ENCODE measurements at places on chromosomes 1 and 21.
A peak's percentile ranks its signal among the peaks of the same experiment; 100 is the strongest.

GRCh38 chr21:35222541-35222941 lies 173.4 kb upstream of the RUNX1 start:
- no peak for DNase-seq

- no peak for DNase-seq
These were observed 3.6 kb downstream of the ERG start for GRCh38 chr21:38494703-38495102.

DNA sequence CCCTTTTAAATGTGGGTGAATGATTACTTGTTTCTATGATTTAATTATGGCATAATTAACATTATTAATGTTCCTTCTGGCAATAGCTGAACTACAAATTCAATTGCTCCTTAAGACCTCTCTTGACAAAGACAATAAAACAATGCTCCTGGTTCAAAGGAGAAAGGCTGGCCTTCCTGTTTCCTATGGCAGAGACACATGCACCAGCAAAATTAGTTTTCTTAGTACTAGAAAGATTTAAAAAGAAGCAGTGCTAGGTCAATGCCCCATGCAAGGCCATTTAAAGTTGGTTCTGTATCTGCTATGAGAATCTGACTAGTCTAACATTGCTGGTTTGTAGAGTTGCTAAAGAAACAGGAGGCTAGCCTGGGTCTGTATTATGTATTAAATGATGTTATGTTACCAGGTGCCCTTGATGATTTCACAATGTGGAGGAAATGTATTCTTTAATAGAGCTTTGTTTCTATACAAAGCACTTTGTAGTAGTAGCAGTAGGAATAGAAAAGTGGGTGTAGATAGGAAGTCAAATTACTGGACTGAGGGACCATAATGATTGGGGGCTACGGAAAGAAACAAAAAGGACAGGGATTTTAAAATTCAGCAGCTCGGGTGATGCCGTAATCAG lies 38.8 kb upstream of the CD34 start:
- DNase-seq = no peak

- DNase-seq = no peak
These were observed 621.0 kb upstream of the NCAM2 start for GRCh38 chr21:20377250-20377649.

GRCh38 chr1:153375511-153375910 lies at the start of gene S100A12:
TSS of gene S100A12 (minus strand) at chr1:153375621. CDS start at chr1:153374592, 1,029 bp downstream.
- DNase-seq = no peak

GRCh38 chr1:185338719-185339622 lies 21.9 kb upstream of the IVNS1ABP start:
- no peak for DNase-seq

DNA sequence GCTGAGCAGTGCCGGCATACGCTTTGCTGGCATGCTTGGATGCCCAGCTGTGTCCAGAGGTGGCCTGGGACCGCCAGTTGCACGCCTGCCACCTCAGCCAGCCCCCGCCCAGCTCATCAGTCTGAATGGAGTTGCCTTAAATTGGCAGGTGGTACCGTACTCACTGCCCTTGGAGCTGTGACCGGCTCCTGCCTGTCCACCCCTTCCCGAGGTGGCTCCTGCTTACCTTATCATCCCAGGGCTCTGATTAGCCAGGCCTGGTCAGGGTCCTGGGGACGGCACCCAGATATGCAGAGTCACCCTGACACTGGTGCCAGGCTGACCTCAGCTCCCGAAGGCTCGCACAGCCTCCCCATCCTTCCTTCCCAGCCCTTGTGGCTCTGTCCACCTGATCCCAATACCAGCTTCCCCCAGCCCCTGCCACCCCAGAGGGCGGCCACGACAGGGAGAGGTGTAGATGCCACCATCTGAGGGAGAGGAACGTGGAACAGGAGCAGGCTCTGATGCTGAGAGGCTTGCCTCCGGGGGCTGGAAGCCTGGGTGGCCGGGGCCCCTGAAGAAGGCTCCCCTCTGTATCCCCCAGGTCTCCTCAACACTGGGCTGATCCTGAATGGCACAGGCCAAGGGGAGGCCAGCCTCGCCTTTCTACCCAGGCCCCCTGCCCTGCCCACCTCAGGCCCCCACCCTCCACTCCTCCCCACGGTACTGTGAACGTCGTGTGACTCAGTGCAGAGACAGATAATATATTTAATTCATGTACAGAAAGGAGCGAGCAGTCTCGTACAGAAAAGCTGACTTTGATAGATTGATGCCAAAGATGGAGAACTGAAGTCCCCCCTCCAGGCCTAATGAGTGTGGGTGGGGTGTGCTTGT lies 27.8 kb downstream of the CDK18 start:
- DNase-seq = no peak

- no peak for DNase-seq
These were observed 15.3 kb downstream of the MAGI3 start for GRCh38 chr1:113405573-113405972.

DNA sequence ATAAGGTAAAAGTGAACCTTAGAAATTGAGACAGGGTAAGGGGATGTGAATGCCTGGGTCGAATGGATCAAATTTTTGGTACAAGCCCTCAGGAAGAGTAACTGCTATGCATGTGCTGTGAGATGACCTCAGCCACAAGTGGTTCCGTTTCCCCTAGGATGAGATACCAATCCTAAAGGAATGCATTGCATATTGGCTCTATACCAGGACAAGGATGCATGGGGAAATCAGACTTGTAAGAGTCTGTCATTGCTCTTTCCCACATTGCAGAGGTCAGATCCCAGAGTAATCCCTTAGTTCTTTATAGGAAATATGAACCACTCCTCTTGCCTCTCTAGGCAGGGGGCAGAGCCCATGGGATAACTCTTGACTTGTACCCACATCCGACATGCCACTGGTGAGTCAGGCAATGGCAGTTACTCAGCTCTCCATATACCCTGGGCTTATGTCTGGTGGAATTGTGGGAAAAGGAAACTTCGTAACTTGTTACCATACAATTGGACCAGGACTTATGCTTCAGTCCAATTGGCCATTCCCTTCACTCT lies 428.3 kb upstream of the ZRANB2 start:
- DNase-seq = no peak

- DNase-seq = no peak
These were observed 87.7 kb downstream of the INTS7 start for GRCh38 chr1:211947396-211948295.

DNA sequence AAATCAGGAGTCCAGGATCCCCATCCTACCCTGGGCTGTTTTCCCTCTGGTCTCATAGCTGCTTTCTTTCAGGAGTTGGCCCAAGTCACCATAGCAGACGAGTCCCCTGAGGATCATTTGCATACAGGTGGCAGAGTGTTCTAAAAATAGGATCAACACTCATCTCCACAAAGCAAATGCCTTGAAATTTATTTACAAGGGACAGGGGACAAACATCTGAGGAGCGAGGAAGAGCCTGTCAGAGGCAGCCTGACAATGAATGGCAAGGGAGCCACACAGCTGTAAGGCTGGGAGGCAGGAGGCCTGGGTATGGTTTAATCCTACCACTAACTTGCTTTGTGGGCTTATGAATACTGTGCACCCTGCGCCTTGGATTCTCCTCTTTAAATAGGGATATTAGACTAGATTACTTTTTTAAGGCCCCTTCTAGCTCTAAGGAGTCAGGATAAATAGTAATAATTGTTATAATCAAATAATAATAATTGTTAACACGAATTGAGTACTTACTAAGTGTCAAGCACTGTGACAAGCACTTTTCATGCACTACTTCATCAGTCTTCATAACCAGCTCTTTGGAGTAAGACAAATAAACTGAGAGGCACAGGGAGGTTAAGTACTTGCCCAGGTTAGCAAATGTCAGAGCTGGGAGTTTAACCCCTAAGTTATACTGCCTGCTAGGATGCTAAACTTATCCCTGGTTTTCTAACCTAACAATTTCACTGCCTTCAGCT lies 34.5 kb downstream of the RAB3B start:
- DNase-seq = no peak

DNA sequence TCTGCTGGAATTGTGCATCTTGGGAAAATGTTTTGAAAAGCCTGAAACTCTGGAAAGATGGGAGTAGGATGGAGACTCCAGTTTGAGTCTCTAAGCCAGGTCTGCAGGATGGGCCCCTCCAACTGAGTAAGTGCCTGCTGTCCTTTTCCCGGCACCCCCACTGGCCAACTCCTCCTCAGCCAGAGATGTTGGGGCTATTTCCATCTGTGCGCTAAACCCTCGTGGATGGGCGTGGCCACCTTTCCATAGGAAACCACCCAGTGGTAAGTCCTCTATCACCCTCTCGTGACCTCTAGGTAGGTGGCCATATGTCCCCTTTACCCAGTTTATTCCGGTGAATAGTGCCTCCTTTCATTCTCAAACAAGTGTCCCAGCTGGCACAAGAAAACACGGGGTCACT lies 250.9 kb downstream of the TOMM20 start:
- no peak for DNase-seq

DNA sequence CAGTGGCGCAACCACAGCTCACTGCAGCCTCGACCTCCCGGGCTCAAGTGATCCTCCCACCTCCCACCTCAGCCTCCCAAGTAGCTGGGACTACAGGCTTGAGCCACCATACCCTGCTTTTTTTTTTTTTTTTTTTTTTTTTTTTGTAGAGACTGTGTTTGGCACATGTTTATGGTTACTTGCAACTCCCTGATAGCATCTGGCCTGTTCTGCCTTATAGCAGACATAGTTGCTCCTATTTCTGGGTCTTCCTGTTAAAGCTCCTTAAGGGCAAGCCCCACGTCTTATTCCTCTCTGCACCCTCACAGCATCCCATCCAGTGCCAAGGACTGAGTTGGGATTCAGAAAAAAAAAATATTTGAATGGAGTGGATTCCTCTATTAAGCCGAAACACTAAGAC lies 17.1 kb upstream of the CNR2 start:
- no peak for DNase-seq

GRCh38 chr21:41318218-41318617 lies 1.6 kb downstream of the FAM3B start:
- no peak for DNase-seq

DNA sequence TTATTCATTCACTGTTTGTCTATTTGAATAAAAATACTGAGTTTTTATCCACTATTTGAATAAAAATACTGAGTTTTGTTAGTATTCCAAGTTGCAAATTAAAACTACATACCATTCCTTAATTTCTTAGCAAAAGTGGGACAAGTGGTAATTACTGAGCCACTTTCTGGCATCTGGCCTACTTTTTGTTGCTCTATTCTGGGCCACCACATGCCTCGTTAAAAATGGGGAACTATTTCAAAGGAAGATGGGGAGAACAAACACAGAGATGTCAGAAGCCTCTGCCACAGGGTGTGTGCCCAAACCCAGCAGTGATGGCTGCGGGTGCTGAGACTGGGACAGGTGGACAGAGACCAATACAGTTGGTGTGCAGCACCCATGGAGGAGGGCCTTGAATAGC lies 14.6 kb downstream of the PIGP start:
- DNase-seq = no peak

DNA sequence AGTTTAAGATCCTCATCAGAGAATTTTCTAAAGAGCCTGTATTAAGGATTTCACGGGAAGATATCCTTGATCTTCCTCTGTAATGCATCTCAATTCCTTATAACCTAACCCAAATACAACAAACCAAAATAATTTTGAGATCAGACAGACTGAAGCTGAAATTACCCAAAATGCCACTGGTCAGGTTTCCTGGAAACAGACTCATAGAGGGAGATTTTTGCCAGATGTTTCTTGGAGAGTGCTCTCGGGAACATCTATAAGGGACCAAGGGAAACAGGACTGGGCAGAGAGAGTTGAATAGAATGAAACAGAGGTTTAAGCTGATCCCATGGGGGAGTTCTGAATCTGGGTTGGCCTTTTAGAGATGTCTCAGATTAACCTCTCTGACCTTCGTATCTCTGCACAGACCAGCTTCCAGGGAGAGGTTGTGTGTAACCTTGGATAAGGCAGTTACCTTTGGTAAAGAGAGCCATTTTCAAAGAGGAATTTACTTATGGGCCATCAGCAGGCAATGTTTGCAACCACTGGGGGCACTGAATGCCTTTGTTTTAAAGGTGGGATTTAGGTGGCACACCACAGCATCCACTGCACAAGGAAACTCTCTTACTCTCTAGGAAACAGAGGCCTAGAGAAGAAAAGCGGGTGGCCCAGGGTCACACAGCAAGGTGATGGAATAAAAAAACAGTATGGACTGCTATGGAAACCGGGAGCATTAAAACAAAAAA lies 130.8 kb upstream of the SGIP1 start:
- no peak for DNase-seq

DNA sequence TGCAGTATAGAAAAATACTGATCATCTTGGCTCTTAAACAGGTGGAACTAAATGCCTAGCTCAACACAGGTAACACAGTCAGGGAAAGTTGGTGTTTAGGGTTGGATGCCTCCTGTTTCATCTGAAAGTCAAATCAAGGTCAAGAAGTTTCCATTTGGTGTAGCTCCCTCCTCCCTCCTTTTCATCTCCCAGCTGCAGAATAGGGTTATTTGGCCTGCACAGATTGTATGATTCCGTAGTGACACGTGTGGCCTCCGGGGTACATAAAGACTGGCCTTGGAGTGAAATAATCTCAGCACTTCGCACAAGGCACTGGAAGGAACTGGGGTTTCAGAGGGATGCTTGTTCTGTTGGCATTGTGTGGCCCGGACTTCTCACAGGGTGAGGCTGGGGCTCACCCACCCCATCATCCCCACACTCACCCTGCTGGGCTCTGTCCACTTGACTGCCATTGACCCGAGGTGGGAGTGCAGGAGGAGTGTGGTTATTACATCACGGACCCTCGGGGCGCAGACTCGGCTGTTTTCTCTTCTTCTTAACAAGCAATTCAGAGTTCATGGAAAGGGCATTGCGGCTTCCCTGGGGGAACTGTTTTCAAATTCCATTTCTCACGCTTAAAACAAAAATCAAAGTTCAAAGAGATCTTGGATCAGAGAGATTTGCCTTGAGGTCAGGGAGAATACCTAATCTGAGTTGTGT lies 18.4 kb downstream of the IGSF5 start:
- peak; percentile 32 for DNase-seq

- peak; percentile 12 for DNase-seq
These were observed 65.4 kb downstream of the SGIP1 start for GRCh38 chr1:66599346-66599745.

DNA sequence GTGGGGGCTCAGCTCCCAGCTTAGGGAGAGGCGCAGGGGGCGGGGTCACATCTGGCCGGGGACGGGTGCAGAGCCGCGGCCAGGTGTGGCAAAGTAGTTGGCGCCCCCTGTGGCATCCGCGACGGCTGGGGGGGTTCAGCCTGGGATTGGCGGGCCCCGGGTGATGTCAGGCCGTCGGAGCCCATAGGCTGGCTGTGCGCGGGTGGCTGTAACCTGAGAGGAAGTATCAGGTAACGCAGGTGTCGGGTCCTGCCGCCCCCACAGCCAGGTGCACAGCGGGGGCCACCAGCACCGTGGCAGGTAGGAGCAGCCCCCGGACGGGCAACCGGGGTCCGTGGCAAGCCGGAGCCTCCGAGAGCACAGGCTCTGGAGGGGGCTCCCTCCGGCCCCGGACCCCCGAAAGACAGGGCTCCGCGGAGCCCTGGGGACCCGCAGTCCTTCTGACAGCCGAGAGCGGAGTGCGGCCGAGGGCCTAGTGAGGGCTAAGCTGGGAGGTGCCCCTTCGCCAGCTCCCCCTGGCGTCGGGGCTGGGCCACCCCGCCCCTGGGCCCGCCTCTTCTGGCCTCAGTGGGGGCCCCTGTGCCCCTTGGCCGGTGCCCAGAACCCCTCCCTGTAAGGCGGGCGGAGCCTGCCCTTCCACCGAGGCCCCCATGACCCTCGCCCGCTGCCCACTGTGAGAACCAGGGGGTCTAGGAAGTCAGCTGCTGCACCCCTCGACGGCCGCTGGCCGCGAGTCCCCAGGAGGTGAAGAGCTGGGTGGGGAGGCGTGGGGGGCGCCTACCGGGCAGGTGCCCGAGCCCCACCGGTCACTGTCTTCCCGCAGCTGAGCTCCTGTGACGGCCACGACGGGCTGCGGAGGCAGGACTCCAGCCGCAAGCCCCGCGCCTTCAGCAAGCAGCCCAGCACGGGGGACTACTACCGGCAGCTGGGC lies 17.9 kb downstream of the TNFRSF25 start:
- no peak for DNase-seq

- no peak for DNase-seq
These were observed 340.1 kb downstream of the MATN1 start for GRCh38 chr1:30383221-30383711.

Data from left kidney (tissue), 8 donors.